ENCODE measurements at places on chromosomes 12 and 14.

DNA sequence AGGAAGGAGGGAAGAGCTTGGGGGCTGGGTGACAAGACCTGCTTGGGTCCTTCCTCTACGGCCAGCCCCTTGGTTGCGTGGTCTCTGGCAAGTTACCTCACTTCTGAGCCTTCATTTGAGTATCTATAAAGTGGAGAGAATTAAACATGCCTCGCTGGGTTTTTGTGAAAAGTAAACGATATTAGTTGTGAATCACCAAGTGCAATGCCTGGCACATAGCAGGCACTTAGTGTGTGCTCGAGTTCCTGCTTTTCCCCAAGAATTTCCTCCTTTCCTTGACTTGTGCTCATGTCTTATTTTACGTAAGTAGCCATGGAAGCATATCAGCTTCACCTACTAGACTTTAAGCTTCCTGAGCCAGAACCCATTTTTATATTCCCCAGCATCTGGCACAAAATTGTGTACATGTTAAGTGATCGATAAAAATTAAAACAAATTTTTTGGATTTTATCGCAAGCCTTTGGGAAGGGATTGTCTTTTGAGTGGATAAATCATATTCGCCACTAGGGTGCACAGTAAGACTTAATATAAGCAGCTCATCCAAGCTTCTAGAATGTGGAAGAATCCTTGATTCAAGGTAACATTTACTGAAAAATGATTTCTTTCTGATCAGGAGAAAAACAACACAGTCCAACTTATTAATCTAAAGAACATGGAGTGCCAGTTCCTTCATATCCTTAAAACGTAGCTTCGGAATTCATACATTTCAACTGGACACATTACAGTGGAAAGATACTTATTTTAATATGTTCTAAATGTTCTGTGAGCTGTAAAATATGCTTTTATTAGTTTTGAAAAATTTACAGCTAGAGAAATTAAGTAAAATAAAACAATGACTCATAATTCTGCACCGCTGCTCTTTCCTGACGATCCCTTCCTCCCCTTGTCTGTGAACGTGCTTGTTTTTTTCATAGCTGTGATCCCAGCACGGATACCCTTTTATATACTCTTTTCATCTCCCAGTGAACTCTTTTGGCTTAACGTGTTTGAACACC, 62.0 kb downstream of the SLC25A47 start:
- DNase-seq, result peak; percentile 71

DNA sequence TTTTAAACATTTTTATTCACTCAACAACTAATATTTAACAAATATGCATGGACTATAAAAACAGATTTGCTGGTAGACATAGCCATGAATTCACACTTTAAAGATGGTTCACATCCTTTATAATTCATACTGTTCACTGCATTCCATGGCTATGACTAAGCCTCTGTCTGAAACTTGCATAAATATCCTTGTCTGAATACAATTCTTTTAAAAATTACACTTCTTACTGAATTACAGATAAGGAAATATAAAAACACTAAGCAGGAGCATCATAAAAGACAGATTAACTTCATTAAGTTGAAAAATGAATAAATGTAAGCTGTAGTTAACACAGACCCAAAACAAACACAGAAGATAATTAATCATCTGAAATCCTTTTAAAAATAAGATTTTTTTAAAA, 53.8 kb downstream of the GXYLT1 start:
- no peak for DNase-seq

DNA sequence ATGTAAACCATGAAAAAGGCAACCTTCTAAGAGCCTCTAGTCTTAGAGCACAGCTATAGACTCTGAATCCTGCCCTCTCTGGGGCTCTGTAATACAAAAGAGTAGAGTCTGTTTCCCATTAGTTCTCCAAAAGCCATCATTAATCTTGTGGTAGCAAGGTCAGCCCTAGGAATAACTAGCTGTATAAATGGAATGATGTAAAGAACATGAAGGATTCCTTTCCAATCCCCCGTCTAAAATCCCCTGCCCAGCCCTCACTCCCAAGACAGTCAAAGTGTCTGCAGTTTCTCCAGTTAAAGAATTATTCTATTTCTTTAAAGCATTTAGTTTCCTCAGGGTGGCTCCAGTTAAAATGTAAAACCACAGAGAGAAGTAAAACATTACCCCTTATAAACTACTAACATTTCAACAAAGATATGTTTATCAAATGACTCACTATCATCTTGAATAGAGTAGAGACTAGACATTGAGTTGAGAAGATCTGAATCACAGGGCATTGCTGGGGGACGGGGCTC, 104.2 kb downstream of the ST8SIA1 start:
- DNase-seq, result no peak

- no peak for DNase-seq
Observed at GRCh38 chr12:47828976-47829482, 9.3 kb upstream of the HDAC7 start.

GRCh38 chr14:103132381-103133209, 9.3 kb downstream of the TNFAIP2 start:
- DNase-seq, result no peak

All from DMS79 treated with DMSO at 0.1 percent for 48 hours (cell line).